Thyroid gland (tissue), 4 donors: ENCODE measurements at places on chromosomes 7 and 10. TPM values are rescaled to one million over a fixed set of nuclear protein-coding genes. Genes with fewer than 3 reads are reported as not detected.

DNA sequence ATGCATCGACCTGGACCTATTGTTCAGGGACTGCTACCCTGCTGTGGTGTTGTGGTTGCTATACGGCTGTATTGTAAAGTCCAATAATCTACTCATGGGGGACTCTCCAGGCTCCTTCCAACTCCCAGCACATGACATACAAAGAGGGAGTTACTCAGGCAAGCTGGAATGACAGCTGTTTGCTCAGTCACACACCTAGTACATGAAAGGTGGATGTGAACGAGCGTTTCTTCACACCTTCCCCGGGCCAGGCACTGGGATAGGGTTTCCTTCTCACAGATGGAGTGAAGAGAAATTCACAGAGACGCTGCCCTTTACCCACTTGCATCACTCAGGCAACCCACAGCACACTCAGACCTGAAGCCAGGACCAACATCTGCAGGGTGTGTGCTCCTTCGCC lies 215.7 kb downstream of the TNS3 start:
- no peak overlapping the region for H3K4me3 ChIP-seq
- H3K27ac ChIP-seq: no peak overlapping the region
- DNase-seq: no peak
- peaks cover 11% of the 10 kb centered on the region for H3K36me3 ChIP-seq
- H3K4me1 ChIP-seq: peaks cover 22% of the 10 kb centered on the region

- DNase-seq: no peak
- H3K27ac ChIP-seq: no peak overlapping the region
Observed at GRCh38 chr10:110651044-110651958, 7.2 kb downstream of the RBM20 start.

GRCh38 chr10:10642189-10642588 lies 375.5 kb upstream of the CELF2 start:
- no peaks in the 10 kb centered on the region for H3K4me1 ChIP-seq
- H3K4me3 ChIP-seq: no peak overlapping the region
- H3K36me3 ChIP-seq: no peaks in the 10 kb centered on the region
- H3K27ac ChIP-seq: peak overlapping the region; percentile 33
- H3K27me3 ChIP-seq: no peaks in the 10 kb centered on the region

GRCh38 chr10:102782673-102783551 lies 39.2 kb downstream of the WBP1L start:
- peak; percentile 74 for DNase-seq
- H3K27ac ChIP-seq: peak overlapping the region; percentile 98
- no peaks in the 10 kb centered on the region for H3K27me3 ChIP-seq
- peaks cover 80% of the 10 kb centered on the region for H3K4me1 ChIP-seq
- H3K36me3 ChIP-seq: no peaks in the 10 kb centered on the region

DNA sequence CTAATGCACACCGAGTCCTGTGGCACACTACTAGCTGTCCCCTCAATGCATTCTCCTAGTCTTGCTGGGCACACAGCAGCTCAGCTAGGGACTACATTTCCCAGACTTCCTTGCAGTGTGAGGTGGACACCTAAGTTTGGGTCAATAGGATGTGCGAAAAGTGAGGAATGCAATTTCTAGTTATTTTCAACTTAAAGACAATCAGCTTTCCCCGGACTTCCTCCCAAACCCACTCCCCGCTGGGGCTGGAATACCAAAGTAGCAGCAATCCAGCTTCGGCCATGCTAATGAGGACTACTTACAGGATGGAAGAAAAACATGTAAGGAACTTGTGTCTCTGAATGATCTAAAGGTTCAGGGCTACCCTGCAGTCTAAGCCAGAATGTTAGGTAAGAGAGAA lies 286.4 kb upstream of the LRRN3 start:
- no peak overlapping the region for H3K27ac ChIP-seq
- no peaks in the 10 kb centered on the region for H3K36me3 ChIP-seq
- no peak overlapping the region for H3K4me3 ChIP-seq
- no peaks in the 10 kb centered on the region for H3K4me1 ChIP-seq
- H3K27me3 ChIP-seq: no peaks in the 10 kb centered on the region

DNA sequence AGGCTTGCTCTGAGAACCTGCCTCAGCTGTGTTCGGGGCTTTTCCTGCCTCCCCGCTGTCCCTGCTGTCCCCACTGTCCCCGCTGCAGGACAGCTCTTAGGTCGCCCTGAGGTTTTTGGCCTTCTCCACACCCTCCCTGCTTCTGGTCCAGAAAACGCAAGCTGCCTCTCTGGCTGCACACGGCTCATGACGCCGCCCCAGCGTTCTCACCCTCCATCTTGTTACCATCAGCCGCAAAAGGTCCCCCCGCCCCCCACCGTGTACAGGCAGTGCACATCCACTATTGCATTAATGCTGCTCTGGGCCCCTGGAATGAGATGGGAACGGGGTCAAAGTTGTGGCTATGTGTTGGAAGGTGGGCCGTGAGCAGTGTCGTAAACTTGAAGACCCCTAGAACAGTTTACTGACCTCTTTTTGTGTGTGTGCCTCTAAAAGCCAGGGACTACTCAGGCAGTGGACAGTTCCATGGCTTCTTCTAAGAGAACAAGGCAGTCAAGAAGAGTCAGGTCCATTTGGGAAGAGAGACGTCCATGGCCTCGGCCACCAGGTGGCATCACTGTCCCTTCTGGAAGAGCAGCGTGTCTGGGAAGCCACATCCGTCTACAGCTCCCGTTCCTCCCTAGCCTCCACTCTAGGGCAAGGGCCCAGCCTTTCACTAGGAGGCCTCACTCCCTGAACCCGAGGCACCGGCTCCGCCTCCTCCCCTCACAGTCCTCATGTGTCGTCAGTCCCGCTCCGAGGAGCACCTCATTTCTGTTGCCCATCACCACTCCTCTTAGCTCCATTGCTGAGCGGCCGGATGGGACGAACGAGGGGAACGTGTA lies 38.5 kb upstream of the MKRN1 start:
- no peak overlapping the region for H3K27ac ChIP-seq
- H3K4me3 ChIP-seq: no peak overlapping the region
- peaks cover 3% of the 10 kb centered on the region for H3K4me1 ChIP-seq
- H3K27me3 ChIP-seq: no peaks in the 10 kb centered on the region
- peak; percentile 89 for DNase-seq

- no peak for DNase-seq
- no peak overlapping the region for H3K4me3 ChIP-seq
- H3K27me3 ChIP-seq: no peaks in the 10 kb centered on the region
Observed at GRCh38 chr10:111125102-111125501, 48.3 kb downstream of the ADRA2A start.

- H3K4me3 ChIP-seq: no peak overlapping the region
- DNase-seq: no peak
- H3K4me1 ChIP-seq: no peaks in the 10 kb centered on the region
- H3K27ac ChIP-seq: no peak overlapping the region
Observed at GRCh38 chr10:22410846-22411245, 65.5 kb downstream of the SPAG6 start.

CDK1 gene
- total RNA-seq: 3.1 TPM

ADCYAP1R1 gene
- total RNA-seq: 2.7 TPM

MGAM2 gene
- not detected for total RNA-seq

SNX10 gene
- 1.8 TPM for total RNA-seq

CPEB3 gene
- total RNA-seq: 18.4 TPM
